ENCODE measurements at places on chromosomes 13 and 19. TPM values are rescaled to one million over a fixed set of nuclear protein-coding genes. Genes with fewer than 3 reads are reported as not detected.

Gene CGB5
- 1.9 TPM for total RNA-seq

Gene LRFN3
- 4.7 TPM for total RNA-seq

Gene ZIC2
- total RNA-seq: 0.68 TPM

Gene TLE6
- total RNA-seq: 4.7 TPM

Gene TEX29
- total RNA-seq: not detected

Gene NALCN
- total RNA-seq: 0.48 TPM

Gene IRS2
- total RNA-seq: 15.7 TPM

- peaks cover 16% of the 10 kb centered on the region for H3K4me1 ChIP-seq
- DNase-seq: no peak
- no peaks in the 10 kb centered on the region for H3K36me3 ChIP-seq
- H3K4me3 ChIP-seq: no peak overlapping the region
- H3K27ac ChIP-seq: no peak overlapping the region
Observed at GRCh38 chr13:22195726-22196125, 524.9 kb downstream of the FGF9 start.

- H3K27ac ChIP-seq: peak overlapping the region; percentile 79
- peaks cover 20% of the 10 kb centered on the region for H3K4me1 ChIP-seq
- no peak for DNase-seq
- no peaks in the 10 kb centered on the region for H3K27me3 ChIP-seq
- no peaks in the 10 kb centered on the region for H3K36me3 ChIP-seq
Observed at GRCh38 chr13:98474761-98475160, 102.1 kb downstream of the STK24 start.

GRCh38 chr19:30334841-30335240 is 37.3 kb upstream of the ZNF536 start:
- no peak overlapping the region for H3K27ac ChIP-seq
- DNase-seq: no peak
- no peaks in the 10 kb centered on the region for H3K27me3 ChIP-seq

DNA sequence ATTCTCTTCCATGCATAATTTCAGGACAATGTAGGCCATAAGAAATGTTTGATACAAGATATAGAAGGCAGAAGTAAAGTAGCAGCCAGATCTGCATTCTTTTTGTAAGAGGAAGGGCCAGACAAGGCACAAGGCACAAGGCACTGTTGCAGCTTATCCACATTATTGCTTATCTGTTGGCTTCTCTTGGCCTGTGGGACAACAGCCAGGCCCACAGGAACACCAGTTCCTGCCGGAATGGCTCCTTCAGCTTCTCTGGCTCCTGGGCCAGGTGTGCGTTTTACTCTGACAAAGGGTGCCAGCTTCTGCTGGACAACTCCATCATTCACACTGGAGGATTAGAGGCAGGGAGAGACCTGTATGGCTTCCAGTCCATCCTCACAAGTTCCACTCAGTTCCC is 29.2 kb downstream of the GPR180 start:
- H3K4me3 ChIP-seq: no peak overlapping the region
- no peaks in the 10 kb centered on the region for H3K4me1 ChIP-seq
- H3K36me3 ChIP-seq: no peaks in the 10 kb centered on the region
- H3K27me3 ChIP-seq: no peaks in the 10 kb centered on the region
- no peak overlapping the region for H3K27ac ChIP-seq
- no peak for DNase-seq

GRCh38 chr19:4701557-4701956 is 22.1 kb downstream of the DPP9 start:
- no peaks in the 10 kb centered on the region for H3K36me3 ChIP-seq
- H3K27ac ChIP-seq: no peak overlapping the region
- no peak for DNase-seq

DNA sequence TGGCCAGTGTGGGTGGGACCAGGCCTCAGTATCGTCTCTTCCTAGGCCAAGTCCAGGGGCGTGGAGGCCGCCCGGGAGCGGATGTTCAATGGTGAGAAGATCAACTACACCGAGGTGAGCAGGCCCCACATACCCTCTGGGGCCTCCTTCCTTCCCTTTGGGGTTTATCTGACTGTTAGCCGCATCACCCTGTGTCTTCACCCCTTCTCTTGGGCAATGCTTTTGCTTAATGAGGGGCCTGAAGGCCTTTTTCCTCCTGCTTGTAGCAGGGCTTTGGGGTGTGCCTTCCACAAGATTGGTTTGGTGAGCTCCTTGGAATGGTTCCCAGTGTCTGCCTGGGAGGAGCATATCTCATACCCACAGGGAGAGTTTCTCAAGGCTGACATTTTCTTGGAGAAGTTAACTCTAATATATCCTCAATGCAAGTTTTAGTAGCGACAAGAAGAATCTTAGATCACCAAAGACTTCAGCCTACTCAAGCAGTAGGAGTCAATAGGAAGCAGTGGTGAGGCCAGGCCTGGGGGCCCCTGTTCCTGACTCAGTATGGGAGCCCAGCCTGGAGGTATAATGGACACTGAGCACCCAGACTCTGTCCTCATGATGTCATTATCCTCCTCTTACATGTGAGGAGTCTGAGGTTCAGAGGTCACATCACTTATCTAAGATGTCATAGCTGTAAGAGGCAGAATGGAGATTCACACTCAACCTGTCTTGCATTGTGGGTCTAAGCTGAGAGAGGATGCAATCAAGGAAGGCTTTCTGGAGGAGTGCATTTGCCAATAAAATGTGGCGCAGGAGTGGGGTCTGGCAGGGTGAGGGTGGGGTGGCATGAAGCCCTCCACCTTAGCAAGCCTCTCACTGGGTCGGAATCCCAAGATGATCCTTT is 2.0 kb downstream of the GPI start:
- no peaks in the 10 kb centered on the region for H3K36me3 ChIP-seq
- DNase-seq: peak; percentile 43
- no peaks in the 10 kb centered on the region for H3K27me3 ChIP-seq
- H3K27ac ChIP-seq: no peak overlapping the region
- H3K4me3 ChIP-seq: no peak overlapping the region

DNA sequence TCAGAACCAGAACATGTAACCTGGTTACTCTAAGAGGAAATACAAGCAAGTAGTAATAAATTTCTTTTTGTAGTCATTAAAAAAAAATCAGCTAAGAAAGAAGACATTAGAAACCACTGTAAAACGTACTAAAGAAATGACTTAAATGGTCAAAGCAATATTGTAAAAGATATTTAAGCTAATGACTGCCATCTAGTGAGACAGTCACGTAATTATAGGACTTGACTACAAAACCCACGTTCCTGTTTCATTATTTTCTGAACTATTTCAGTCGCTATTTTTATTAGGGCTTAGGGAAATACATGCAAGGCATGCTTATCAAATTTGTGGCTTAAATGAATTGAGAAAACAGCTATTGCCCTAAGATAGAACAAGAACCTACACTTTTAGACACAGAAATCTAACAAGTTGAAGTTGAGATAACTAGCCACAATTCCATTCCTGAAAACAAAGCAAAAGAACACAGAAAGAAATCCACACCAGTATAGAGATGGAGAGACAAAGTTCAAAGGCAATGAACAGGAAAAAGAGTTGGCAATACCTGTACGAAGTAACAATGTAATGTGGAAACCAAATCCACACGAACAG is 17.9 kb downstream of the ALG5 start:
- no peak overlapping the region for H3K4me3 ChIP-seq
- peak; percentile 55 for DNase-seq
- H3K27ac ChIP-seq: no peak overlapping the region
- no peaks in the 10 kb centered on the region for H3K4me1 ChIP-seq
- H3K27me3 ChIP-seq: no peaks in the 10 kb centered on the region

- H3K27ac ChIP-seq: no peak overlapping the region
- H3K27me3 ChIP-seq: no peaks in the 10 kb centered on the region
- H3K4me1 ChIP-seq: peaks cover 8% of the 10 kb centered on the region
Observed at GRCh38 chr13:94312511-94313216, 166.8 kb downstream of the DCT start.

DNA sequence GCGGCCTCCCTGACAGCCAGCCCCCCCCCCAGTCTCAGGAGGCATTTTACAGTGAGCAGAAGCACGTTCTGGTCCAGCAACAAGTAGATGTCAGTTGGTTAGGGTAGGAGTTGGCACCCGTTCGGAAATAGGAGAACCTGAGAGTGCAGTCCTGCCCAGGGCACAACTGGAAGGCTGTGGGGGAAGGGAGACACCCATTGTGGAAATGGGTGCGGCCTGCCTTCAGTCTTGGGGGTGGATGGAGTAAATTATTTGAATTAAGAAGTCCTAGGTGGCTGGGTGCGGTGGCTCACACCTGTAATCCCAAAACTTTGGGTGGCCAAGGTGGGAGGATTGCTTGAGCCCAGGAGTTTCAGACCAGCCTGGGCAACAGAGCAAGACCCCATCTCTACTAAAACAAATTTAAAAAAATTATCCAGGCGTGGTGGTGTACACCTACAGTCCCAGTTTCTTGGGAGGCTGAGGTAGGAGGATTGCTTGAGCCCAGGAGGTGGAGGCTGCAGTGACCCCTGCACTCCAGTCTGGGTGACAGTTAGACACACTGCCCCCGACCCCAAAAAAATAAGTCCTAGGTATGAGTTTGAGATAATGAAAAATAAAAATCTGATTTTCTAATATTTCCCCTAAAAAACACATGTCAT is 1.2 kb downstream of the CIRBP start:
- peaks cover 5% of the 10 kb centered on the region for H3K36me3 ChIP-seq
- H3K27me3 ChIP-seq: no peaks in the 10 kb centered on the region

DNA sequence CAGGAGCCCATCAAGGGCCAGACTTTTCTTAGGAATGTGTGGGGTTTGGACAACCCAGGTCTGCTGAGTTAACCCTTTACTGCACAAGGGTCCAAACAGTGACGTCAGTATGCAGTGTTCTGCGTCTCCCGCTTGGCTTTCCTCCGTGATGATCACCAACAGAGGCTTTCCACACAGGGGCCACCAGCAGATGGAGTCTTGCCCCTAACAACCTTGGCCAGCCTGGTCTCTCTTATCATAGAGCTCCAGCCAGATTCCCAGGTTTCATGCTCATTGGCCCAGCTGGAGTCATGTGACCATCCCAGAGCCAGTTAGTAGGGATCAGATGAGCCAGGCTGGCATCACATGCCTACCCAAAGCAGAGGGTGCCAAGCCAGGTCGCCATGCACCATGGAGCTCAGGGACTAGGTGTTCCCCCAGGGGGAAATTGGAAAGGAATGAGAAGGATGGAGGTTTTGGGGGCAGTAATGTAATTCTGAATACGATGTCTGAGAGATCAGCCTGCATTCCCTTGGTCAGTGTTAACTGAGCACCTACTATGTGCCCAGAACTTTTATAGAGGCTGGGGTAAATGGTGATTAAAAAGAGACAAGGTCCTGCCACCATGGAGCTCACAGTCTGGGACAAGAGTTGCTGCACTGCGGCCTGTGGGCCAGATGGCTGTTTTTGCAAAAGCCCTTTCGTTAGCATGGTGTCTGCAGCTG is 61.2 kb downstream of the MYH14 start:
- no peaks in the 10 kb centered on the region for H3K27me3 ChIP-seq
- H3K36me3 ChIP-seq: no peaks in the 10 kb centered on the region
- no peak for DNase-seq
- H3K4me3 ChIP-seq: no peak overlapping the region

DNA sequence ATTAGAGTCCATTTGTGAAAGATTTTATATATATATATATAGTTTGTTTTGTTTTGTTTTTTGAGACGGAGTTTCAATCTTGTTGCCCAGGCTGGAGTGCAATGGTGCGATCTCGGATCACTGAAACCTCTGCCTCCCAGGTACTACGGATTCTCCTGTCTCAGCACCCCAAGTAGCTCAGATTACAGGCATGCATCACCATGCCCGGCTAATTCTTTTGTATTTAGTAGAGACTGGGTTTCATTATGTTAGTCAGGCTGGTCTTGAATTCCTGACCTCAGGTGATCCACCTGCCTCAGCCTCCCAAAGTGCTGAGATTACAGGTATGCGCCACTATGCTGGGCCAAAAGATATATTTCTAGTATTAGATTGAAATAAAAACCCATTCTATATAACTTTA is 4.0 kb upstream of the ZNF701 start:
- no peak for DNase-seq
- peaks cover 5% of the 10 kb centered on the region for H3K4me1 ChIP-seq
- H3K27ac ChIP-seq: peak overlapping the region; percentile 37

DNA sequence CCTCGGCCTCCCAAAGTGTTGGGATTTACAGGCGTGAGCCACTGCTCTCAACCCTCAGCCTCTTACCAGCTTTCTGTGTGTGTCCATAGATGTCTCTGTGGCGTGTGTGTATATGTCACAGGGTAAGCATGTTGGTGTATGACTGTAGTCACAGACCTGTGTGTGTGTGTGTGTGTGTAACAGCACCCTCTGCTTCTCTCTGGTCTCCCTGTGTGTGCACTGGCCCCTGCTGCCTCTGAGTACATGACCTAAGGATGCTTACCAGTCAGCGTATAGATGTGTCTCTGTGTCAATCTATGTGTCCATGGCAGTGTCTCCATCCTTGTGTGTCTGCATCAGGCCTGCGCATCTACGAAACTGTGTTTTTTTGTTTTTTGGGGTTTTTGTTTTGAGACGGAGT is 5.6 kb downstream of the AXL start:
- no peak for DNase-seq
- H3K4me3 ChIP-seq: no peak overlapping the region
- H3K4me1 ChIP-seq: peaks cover 31% of the 10 kb centered on the region
- no peaks in the 10 kb centered on the region for H3K27me3 ChIP-seq
- peak overlapping the region; percentile 97 for H3K27ac ChIP-seq

DNA sequence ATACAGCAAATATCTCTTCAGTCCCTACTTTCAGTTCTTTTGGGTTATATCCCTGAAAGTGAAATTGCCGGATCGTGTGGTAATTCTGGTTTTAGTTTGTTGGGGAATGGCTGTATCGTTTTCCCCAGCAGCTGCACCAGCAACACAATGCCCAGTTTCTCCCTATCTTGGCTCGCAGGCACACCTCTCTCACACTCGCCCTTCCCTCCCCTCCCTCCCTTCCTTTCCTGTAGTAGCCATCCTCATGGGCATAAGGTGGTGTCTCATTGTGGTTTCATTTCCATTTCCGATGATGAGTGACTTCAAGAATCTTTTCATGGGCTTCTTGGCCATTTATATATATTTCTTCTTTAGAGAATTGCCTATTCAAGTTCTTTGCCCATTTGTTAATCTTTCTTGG is 8.6 kb upstream of the GPR18 start:
- no peaks in the 10 kb centered on the region for H3K4me1 ChIP-seq
- H3K4me3 ChIP-seq: no peak overlapping the region
- DNase-seq: no peak
- H3K27ac ChIP-seq: no peak overlapping the region

GRCh38 chr13:45316338-45316737 is 24.6 kb downstream of the TPT1 start:
- no peak for DNase-seq
- no peaks in the 10 kb centered on the region for H3K36me3 ChIP-seq
- no peak overlapping the region for H3K4me3 ChIP-seq
- no peaks in the 10 kb centered on the region for H3K27me3 ChIP-seq

GRCh38 chr19:39339674-39340073 is 2.5 kb upstream of the SAMD4B start:
- no peak overlapping the region for H3K27ac ChIP-seq
- H3K36me3 ChIP-seq: no peaks in the 10 kb centered on the region
- DNase-seq: no peak
- no peaks in the 10 kb centered on the region for H3K27me3 ChIP-seq
- peaks cover 16% of the 10 kb centered on the region for H3K4me1 ChIP-seq

Measured in hepatocyte (in vitro differentiated cells).